ENCODE measurements at places on chromosomes 7 and 10. TPM values are rescaled to one million over a fixed set of nuclear protein-coding genes. Genes with fewer than 3 reads are reported as not detected.

ANKRD2 gene
- total RNA-seq = 3,522 TPM

ADRB1 gene
- total RNA-seq = 0.13 TPM

TRIL gene
- total RNA-seq = 0.82 TPM

TMEM236 gene
- 0.60 TPM for total RNA-seq

MRPS17 gene
- total RNA-seq = 25.3 TPM

SYNPO2L gene
- 197 TPM for total RNA-seq

C10orf62 gene
- 1.1 TPM for total RNA-seq

CYP3A5 gene
- total RNA-seq = 0.12 TPM

DNA sequence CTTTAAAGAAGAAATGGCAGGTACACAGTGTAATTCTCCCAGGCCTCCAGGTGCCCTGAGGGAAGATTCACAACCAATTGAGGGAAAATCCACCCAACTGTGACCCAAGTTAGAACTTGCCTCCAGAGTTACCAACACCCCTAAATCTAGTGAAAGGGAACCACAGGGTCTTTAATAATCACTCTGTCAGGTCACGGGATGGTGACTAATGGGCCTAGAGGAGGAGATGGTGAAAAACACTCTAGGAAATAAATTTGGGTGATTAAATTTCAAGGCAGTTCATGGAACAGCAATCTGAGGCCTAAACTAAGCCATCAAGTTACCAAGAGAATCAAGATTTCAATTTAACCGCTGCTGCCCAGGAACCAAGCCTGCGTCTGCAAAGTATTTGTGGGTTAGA lies 26.7 kb upstream of the SLF2 start:
- no peak for DNase-seq

DNA sequence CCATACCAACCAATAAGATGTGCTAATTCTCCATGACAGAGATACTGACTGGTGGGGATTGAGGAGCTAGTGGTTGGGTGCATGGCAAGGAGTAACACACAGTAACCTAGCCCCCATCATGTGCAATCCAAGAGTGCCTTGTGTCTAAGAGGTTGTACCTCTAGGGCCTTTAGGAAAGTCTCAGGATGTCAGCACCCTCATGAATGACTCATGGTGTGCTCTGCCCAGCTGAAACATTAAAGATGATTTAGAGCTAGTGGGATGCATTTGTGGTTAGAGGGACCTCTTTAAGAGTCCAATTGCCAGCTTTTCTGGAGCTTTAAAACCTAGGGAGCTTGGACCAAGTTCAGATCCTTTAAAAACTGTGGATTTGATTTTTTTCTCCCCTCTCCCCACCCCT lies 181.1 kb downstream of the HERPUD2 start:
- no peak for DNase-seq

DNA sequence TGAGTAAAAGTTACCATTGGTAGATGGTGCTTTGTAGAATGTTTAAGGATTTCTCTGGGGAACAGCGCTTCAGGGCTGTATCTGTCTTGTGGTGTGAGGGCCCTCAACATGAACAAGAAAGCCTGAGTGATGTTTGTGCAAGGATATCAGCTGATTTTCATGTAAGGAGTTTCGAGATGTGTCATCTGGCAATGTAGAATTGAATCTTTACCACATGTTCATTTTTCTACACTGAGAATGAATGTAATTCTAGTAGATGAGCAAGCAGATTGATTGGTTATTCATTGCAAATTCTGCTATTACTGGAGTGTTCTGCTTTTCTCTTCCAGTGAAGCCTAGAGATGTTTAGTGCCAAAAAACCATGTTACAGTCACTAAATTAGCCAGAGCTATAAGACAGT lies 87.7 kb downstream of the ST7 start:
- no peak for DNase-seq

GRCh38 chr7:151816562-151817314 lies 60.2 kb downstream of the PRKAG2 start:
- DNase-seq = no peak

- DNase-seq = no peak
These were observed 75.1 kb upstream of the PRKG1 start for GRCh38 chr10:50999163-50999562.

DNA sequence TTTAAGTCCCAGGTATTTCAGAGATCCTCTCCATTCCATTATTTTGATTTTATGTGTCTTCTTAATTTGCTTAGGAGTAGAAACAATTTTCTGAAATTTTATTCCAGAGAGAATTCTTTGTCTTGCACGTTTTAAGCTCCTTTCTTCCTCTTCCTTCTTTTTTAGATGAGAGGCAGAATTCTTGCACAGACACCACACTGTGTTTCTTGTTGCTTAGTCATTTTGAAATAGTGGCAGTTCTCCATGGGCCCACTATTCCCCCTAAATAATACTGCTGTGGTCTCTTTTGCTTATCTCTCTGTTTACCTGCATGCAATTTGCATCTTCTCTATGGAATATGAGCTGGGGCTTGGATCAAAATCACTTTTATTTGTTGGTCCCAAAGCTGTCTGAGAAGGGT lies 54.3 kb upstream of the WAC start:
- no peak for DNase-seq

DNA sequence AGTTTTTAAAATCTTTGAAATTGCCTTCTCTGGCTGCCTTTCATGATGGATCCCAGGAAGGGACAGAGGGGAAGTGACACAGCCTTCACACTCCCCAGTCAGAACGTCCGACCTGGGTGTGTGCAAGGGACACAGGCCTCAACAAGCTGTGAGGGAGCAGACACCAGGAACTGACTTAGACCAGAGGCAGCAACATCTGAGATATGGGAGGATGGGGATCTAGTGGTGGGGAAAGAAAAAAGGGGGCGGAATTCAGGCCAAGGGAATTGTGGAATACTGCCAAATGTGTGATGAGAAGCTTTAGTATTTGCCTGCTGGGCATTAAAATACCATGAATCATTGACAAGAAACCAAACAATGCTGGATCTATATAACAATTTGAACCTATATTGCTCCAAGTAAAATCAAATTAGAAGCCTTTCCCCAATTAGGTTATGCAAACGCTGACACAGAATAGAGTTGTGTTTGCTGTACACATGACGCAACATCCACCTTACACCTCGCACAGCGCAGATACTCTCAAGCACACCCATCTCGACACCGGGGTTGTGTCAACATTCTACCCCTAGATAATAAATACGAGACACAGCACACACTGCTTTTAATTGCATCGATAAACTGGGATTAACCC lies 17.2 kb upstream of the MNX1 start:
- no peak for DNase-seq

GRCh38 chr7:137873979-137874777 lies 27.4 kb upstream of the DGKI start:
- DNase-seq = no peak

DNA sequence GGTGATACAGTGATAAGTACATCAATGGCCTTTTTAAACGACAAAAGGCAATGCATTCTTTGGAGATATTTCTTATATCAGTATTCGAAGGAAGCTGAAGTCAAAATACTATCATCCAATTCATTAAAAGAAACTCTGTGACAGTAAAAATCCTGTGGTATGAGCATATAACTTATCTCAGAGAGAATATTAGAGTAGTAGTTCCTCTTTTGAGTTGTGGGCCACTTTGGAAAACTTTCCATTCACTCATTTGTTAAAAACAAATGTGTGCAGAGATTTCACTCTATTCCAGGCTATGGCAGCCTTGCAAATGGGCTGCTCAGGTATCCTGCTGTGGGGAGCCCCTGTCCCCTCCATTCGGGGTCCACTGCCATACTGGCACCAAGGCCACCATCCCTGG lies 55.3 kb upstream of the ZNF438 start:
- DNase-seq = no peak

DNA sequence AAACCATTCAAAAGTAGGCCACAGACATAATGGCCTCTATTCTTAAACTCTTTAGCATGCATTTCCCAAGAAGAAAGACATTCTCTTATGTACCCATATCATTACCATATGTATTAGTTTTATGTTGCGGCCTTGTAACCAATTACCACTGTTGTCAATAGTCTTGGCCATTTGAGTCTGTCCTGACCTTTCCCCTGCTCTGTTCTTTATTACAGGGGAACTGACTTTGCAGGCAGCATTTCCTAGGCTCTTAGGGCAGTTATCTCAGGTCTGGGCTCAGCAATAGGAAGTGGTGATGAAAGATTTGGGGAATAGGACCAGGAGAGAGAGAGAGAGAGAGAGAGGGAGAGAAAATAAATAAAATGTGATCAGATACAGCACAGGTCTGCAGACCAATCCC lies 194.5 kb upstream of the LRGUK start:
- no peak for DNase-seq
